ENCODE measurements at places on chromosomes 1 and 21.
A peak's percentile ranks its signal among the peaks of the same experiment; 100 is the strongest.

DNA sequence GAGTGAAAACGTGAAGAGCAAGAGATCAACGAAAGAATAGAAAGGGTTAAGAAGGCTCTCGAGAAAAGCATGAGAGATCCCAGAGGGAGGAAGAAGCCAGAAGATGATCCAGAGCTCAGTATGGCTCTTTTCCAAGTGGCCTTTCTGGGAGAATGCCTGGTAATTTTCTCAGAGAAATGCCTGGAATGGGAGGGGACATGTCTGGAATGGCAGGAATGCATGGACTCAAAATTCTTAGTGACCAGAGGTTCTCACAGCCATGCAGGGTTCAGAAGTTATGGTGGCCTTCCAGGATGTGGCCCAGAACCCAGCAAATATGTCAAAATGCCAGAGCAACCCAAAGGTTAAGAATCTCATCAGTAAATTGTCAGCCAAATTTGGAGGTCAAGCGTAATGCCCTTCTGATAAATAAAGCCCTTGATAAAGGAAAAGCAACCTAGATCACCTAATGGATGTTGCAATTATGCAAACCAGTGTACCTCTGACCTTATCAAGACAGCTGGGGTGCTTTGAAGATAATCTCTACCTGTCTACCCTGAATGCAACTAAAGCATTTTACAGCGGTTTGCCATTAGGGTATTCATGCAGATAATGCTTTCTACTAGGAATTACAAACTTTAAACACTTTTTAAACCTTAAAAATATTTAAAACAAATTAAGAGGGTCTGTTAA lies 53.1 kb downstream of the NBPF6 start:
- no peak for ATAC-seq

GRCh38 chr1:45015683-45016082 lies 3.6 kb downstream of the UROD start:
- ATAC-seq: no peak

GRCh38 chr21:35932232-35932911 lies 128.0 kb downstream of the SETD4 start:
- ATAC-seq: peak; percentile 80

DNA sequence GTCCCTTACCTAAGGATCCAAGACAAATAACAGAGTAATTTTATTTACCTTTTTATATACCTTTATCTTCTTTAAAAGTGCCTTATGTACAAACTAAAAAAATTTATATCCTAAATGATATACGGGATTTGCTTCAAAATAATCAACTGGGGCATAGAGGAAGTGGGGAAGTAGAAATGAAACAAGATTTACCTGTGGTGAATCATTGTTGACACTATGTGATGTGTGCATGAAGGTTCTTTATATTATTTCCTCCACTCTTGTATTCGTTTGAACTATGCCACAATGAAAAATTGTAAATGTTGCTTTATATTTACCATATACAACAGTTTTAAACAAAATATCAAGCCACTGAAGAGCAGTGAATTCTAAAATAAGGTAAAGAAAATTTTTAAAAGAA lies 13.0 kb downstream of the RGS7 start:
- ATAC-seq: no peak

GRCh38 chr1:3713840-3714239 lies 38.4 kb upstream of the CCDC27 start:
- no peak for ATAC-seq

DNA sequence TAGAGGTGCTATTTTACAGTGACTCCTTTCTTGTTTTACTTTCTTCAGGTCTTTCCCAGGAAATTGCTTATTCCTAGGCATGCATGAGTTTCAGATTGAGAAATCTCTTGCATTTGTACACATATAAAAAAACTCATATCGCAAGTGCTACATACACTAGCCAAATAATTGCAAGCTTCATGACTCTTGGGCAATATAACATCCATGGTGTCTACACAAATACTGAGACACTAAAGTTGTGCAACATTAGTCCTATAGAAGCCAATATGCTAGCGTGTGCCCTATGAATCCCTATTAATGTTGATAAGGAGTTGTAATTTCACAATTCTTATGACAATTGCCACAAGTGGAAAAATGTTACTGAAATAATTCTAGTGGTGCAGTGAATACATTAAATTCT lies 591.0 kb downstream of the ADGRL2 start:
- ATAC-seq: no peak

- no peak for ATAC-seq
These were observed 5.6 kb upstream of the ARF1 start for GRCh38 chr1:228076796-228077430.

GRCh38 chr21:36034211-36034913 lies 26.0 kb downstream of the SETD4 start:
- ATAC-seq: no peak

DNA sequence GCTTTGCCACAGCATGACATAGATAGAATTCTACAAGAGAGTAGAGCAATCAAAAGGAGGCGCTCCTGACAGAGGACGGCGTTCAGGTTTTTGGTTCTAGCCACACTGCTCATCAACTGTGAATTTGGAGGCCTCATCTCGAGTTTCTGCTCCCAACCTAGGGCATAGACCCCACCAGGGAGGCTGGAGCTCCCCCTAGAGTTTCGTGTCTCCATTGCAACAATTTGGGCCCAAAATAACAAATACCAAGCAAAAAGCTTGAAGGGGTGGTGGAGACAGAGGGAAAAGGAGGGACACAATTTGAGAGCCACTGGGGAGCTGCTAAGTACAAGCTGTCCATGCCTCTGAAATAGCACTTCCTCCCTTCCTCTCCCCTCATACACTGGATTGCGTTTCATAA lies 297.0 kb downstream of the GPATCH2 start:
- ATAC-seq: no peak

DNA sequence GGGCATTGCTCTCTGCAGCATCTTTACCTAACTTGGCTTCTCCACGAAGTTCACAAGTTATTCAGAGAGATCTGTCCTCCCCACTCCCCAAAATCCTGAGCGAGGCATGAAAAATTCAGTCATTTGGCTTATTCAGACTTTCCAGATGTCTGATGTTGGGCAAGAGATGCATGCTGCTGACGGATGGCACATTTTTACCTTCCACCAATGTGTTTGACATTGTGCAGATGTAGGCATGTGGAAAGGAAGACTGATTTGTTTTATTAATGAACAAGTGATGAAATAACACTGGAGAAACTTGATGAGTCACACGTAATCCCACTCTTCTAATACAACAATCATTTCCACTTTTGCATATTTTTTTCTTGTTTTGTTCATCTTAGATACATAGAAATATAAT lies 86.7 kb downstream of the C1orf94 start:
- no peak for ATAC-seq

- ATAC-seq: peak; percentile 86
These were observed 14.0 kb upstream of the ALX3 start for GRCh38 chr1:110084227-110085078.

DNA sequence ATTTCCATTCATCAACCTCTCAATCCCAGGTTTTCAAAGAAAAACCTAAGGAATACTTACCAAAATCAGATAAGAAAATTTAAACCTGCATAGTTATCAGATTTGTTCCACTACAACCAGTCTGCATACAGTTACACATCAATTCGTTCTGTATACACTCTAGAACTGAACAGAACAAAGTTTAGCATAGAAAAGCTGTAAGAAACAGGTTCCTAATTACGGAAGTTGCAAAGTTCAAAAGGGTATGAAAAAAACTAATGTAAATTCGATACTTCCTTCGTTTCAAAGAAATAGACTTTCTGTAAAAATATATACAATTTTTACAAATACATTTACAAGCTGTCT lies 3.1 kb downstream of the MCL1 start:
- no peak for ATAC-seq

DNA sequence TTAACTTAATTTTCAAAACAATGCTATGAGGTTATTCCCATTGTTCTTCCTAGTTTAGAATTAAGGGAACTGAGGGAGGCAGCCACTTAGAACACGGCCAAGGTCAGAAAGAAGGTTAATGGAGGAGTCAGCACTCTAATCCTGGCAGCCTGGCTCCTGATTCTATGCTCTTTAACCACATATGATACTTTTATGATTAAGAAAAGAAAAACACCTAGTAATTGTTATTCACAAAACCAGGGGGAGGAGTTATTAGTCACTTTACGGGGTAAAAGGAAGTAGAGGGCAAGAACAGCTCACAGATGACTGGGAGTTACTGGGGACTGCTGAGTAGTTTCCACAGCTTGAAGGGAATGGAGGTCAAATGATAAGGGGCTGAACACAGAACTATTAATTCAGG lies 38.6 kb downstream of the GADD45A start:
- peak; percentile 91 for ATAC-seq

GRCh38 chr1:222417264-222417663 lies 130.6 kb downstream of the HHIPL2 start:
- ATAC-seq: no peak

DNA sequence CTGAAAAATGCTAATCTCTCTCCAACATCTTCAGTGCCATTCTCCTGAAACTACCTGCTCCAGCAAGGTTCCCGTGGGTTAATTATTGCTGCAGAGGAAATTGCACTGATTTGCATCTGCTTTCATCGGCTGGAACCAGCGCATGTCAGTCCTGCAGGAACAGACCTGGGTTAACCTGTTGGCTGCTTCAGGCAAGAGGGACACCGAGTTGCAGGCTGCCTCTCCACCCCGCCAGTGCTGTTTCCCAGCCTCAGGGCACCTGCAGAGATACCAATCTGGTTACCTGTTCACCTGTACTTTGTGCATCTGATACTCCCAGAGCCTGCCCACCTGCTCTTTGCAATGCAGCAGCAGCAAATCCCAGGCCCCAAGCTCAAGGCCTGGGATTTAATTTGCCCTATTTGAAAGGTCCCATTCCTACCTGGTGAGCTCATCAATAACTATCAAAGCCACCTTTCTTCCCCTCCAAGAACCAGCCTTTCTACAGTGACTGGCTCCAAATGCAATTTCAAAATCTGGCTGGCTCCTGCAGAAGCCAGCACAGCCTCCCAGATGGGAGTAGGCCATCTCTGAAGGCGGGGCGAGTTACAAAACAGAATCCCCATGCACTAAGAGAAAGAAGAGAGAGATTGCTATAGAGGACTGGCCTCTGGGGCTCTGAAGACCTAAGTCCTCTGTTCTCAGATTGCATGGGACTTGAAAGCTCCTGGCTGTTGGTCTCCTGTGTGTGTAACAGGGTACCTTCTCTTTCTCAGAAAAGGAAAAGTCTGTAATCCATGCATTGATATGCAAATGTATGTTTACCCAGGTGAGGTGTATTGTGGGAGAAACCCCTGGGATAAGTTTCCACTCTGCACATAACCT lies 67.8 kb downstream of the TOMM20 start:
- no peak for ATAC-seq

DNA sequence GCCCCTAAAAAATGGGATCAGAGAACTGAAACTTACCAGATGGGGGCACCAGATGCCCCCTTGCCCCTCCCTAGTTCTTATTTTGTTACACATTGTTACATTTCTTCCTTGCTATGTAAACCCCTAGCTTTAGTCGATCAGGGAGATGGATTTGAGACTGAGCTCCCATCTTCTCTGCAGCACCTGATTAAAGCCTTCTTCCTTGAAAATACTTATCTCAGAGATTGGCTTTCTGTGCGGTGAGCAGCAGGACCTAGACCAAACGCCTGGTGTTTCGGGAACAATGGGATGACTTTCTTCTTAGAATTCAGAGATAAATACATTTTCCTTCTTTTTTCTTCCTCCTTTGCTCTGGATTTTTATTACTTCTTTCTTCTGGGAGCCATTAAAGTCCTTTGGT lies 16.7 kb upstream of the LSM10 start:
- ATAC-seq: no peak

DNA sequence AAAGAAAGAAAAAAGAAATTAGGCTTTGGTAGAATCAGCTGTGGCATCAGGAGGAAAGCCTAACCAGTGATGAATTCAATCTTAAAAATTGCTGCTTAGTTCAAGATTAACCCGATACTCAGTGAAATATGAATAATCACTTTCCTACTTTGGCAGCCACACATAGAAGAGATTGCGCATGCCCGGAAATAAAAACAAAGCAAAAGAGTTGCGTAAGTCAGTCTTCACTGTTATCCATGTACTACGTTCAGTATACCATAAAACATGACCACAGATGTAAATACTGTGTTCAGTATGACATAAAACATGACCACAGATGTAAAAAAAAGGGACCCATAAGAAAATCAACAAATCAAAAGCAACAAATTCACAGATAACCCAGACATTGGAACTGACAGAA lies 19.2 kb downstream of the CD1D start:
- no peak for ATAC-seq

DNA sequence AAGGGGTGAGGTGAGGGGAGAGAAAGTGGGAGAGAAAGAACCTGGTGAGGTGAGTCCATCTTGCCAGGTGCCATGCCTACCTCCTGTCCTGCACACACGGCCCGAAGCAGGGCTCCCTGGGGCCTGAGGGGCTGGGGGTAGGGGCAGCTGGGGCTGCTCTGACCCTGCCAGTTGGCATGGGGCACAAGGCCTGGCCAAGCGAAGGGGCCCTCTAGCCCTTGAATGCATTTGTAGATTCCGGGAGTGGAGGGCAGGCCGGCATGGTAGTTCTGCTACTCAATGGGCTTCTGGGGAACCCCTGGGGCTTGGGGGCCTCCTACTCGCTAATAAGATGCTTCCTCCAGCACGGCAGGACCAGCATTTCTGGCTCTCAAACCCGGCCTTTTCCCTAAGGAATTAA lies 3.6 kb upstream of the PRDM16 start:
- ATAC-seq: no peak

GRCh38 chr1:58596631-58597052 lies 19.6 kb upstream of the TACSTD2 start:
- no peak for ATAC-seq

DNA sequence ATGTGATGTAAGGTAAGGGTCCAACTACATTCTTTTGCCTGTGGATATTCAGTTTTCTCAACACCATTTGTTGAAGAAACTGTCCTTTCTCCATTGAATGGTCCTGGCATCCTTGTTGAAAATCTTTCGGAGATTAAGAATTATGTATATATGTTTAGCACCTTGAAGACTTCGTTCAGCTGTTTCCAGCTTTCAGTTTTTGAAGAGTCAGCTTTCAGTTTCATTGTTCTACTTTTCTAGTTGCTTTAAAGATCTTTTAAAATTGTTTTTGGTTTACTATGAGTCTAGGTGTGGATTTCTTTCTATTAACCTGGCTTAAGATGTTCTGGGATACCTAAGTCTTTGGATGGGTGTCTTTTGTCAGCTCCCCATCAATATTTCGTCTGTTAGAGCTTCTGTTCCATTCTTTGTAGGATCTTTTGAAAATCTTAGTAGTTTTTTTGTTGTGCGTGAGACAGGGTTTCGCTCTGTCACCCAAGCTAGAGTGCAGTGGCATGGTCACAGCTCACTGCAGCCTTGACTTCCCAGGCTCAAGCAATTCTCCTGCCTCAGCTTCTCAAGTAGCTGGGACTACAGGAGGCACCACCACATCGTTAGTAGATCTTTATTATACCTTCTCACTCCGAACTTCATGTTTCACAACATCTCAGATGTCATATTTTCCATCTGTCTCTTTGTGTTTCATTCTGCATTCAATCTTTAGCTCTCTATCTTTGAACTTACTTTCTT lies 353.5 kb upstream of the B3GALT2 start:
- ATAC-seq: peak; percentile 43

- no peak for ATAC-seq
These were observed 86.8 kb downstream of the CAMK2N1 start for GRCh38 chr1:20399196-20399595.

GRCh38 chr1:47574451-47575165 lies 136.8 kb downstream of the FOXD2 start:
- no peak for ATAC-seq

All from activated T-helper 17 cell treated with anti-CD3 and anti-CD28 coated beads, Interleukin-2, amount 50 U/mL, for 72 hours (primary cell).